K562 (cell line): ENCODE measurements at places on chromosomes 7 and 10.

DNA sequence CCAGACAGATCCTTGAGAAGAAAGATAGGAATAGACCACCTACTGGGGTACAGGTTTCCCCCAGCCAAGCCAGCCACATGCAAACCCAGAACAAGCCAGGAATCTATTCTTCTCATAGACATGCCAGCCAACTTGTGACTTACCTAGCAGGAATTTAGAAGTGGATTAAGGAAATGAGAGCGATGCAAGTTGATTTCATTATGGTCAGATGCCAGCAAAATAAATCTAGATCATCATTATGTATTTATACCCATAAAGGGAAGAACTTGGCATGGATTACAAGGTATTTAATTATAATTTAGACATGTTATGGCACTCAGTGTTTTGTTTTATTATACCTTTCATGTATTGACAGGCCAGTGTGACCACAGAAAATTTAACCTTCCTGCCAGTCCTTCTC, 32.8 kb downstream of the SLC35G1 start:
- no peaks in the 10 kb centered on the region for H3K36me3 ChIP-seq
- H3K27ac ChIP-seq = no peak overlapping the region
- no peaks in the 10 kb centered on the region for H3K4me1 ChIP-seq
- H3K4me3 ChIP-seq = no peak overlapping the region
- H3K27me3 ChIP-seq = no peaks in the 10 kb centered on the region

GRCh38 chr7:137147338-137147720, 196.2 kb downstream of the PTN start:
- H3K4me1 ChIP-seq = no peaks in the 10 kb centered on the region
- no peak overlapping the region for H3K4me3 ChIP-seq
- H3K27ac ChIP-seq = no peak overlapping the region
- H3K27me3 ChIP-seq = no peaks in the 10 kb centered on the region
- no peak for DNase-seq

GRCh38 chr7:97847791-97848190, 24.4 kb downstream of the ASNS start:
- H3K27ac ChIP-seq = no peak overlapping the region
- peaks cover 12% of the 10 kb centered on the region; the same call in 2 of the 3 replicates for H3K36me3 ChIP-seq
- no peak for DNase-seq
- no peaks in the 10 kb centered on the region for H3K27me3 ChIP-seq
- H3K4me3 ChIP-seq = no peak overlapping the region

- peaks cover 25% of the 10 kb centered on the region; the same call in 2 of the 3 replicates for H3K36me3 ChIP-seq
- peak overlapping the region; percentile 25; the same call in 1 of the 3 replicates for H3K27ac ChIP-seq
- no peak for DNase-seq
- no peaks in the 10 kb centered on the region for H3K27me3 ChIP-seq
Measured at GRCh38 chr7:128406314-128407232, 3.2 kb downstream of the IMPDH1 start.

DNA sequence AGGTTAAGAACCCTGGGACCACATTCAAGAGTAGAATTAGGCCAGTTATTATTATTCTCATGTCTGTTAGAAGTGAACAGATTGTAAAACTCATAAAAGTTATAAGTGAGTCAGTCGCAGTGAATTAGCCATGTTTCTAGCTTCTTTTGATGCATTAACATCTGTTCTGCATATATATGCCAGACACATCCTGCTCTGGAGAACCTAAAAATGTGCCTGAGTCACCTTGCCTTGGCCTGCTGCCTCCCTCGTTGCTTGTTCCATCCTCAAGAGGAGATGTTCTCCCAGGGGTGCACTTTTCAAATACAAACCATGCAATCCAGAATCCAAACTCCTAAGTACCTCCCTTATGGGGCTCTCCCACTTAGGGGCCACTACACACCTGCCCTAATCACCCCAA, 14.8 kb downstream of the TSPAN12 start:
- no peak for DNase-seq
- H3K4me1 ChIP-seq = no peaks in the 10 kb centered on the region
- H3K27ac ChIP-seq = no peak overlapping the region
- no peaks in the 10 kb centered on the region for H3K36me3 ChIP-seq
- no peaks in the 10 kb centered on the region for H3K27me3 ChIP-seq
